ENCODE measurements at places on chromosomes 3 and 15.

DNA sequence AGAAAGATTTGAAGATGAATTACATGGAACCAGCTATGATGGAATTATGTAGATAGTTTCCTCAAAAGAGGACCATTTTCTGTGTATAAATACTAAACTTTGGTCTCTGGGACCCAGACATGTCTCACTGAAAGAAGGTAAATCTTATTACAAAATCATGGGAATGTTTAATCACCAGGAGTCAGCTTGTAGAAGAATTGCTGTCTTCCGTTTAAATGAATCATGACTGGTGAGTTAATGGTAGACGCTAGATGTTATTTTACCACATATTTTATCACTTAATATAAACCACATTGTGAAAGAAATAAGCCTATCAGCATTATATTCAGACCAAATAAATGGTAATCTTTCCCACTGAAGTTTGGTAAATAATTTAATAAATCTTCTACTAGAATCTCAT is 322.3 kb upstream of the SUCLG2 start:
- DNase-seq = no peak

DNA sequence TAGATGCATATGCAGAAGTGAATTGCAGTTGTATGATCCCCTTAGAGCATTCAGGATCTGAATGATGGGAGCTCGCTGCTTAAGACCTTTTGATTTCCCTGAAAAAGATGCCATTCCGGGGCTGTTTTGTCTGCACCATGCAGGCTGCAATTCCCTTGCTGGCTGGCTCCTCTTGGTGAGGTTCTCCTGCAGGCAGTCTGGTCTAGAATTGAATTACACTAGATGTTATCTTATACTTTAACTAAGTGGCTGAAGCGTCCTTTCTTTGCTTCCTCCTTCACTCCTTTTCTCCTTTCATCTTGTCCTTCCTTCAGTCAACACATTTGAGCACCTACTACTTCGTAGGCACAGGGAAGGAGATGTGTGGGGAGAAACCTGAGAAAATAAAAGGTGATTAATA is 18.6 kb upstream of the MYZAP start:
- DNase-seq = no peak

DNA sequence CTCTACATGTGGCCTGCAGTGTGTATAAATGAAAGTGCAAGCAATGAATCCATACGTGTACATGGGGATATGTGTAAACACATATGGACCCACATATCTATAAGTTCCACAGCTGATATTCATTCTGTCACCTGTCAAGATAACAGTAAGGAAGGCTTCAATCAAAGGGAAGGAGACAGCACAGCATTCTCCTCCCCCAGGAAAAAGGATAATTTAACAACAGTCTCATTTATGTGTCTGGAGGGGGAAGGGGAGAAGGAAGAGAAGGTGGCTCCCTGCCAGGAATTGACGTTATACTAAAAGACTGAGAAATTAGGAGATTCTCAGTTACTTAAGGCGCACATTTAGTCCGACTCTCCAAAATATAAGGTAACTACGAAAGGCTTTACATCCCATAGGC is 345.9 kb downstream of the FOXP1 start:
- no peak for DNase-seq

DNA sequence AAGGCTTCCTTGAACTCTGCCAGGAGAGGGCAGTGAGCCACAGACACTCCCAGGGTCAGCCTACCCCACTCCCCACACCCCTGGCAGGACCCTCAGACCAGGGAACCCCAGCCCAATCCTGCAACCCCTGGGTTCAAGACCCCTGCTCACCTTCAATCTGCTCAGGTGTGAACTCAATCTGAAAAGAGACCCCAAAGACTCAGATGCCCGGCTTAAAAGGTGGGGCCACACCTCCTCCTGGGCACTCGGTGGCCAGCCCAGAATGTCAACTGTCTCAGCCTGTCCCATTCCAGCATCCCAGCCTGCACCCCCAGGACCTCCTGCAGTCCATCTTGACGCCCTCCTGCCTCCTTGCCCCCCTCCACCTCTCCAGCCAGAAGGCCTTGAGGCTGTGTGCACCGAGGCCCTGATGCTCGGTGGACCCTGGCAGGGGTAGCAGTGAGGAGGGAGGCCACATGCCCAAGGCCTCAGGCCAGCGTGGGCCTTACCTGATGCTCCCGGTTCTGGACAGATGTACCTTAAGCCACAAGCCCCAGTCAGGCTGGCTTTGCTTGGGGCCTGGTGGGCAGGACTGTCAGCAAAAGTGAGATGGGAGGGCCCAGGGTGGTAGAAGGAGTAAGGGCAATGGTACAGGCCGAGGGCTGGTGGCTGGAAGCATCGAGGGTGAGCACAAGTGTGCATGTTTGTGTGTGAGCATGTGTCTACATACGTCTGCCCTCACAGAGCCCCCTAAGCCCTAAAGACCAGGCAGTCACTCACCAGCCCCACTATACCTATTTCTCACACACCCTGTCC is 2.2 kb downstream of the MYL3 start:
- peak; percentile 8 for DNase-seq

- DNase-seq = peak; percentile 70
Observed at GRCh38 chr3:13420045-13420830, at the start of gene NUP210. TSS of gene NUP210 (minus strand) at chr3:13420322. CDS start at chr3:13420226, 96 bp downstream.

DNA sequence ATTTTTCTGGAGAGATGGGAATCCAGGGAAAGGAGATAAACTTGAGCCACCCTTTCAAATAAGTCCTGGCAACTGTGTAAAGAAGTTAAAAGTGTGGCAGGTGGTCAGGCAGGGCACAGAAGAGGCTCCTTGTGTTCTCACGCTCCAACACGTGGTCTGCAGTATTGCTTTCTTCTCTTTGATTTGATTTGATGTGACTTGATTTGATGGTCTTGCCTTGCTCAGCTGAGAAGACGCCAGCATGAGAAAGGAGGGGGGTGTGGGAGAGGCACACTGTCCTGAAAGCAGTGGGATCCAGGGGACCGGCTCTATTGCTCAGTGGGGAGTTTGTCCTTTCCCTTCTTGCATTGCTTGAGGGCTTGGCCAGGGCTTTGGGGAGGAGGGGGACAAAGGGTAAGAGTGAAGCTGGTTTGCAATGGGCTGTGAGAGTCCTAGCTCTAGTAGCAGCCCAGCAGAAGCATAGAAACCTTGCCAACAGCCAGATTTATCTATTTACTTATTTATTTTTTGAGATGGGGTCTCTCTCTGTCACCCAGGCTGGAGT is 25.7 kb upstream of the NEO1 start:
- DNase-seq = no peak

GRCh38 chr15:33454996-33455395 is 144.2 kb downstream of the RYR3 start:
- DNase-seq = no peak

DNA sequence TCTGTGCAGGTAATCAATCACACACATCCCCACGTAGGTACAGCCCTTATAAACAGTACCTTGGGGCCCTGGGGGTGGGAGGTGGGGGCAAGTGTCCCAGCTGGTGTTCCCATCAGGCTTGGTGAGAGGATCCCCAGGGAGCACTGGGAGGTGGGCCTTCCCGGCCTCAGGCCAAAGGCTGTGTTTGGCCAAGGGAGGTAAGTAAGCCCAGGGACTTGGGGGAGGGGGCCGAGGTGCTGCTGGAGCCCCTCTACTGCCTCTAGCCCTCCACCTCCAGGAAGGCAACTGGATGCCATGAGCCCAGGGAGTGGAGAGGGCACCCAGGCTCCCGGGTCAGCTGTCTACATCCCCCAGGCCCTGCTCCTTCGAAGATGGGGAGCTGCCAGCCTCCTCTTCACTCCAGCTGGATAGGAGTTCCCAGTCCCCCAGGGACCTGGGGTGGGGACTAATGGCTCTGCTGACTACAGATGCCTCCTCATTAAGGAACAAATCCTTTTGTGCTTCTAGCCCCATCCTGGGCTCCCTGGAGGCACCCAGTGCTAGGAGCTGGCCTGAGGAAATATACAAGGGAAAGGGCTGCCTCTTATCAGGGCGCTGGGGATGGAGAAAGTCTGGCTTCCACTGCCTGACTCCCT is 33.1 kb downstream of the RNU5B-1 start:
- DNase-seq = no peak

DNA sequence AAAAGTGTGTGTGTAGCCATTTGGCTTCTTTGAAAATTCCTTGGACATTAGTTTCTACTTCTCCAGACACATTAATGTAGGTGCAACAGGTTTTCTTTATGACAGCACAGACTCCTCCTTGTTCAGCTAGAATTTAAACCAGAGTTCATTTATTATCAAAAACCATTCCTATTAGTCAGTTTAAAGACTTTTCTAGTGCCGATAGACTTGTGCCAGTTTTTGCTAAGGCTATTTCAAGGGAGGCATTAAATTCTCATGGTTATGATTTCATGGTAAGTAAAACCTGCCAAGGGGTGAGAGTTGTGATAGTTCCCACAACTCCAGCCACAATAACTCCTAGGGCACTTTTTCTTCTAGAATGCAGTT is 20.6 kb upstream of the SENP7 start:
- DNase-seq = no peak

DNA sequence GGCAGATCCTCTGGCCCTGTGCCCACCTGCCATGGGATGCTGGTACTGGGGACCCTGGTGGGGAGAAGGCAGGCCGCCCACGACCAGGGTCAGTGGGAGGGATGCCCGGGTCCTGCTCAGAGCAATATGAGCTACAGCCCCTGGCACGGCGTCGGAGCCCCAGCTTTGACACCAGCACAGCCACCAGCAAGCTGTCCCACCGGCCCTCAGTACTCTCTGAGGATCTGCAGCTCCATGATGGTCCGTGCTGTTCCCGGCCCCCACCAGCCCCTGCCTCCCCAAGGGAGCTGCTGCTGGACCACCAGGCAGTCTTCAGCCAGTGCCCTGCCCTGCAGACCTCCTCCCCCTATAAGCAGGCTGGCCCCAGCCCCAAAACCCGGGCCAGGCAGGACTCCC is 11.5 kb downstream of the DISP2 start:
- DNase-seq = no peak
